ENCODE measurements at places on chromosomes 12 and 14.

GRCh38 chr14:75800792-75801191 lies 139.7 kb downstream of the TTLL5 start:
- no peak for DNase-seq

GRCh38 chr12:23954332-23954731 lies 4.9 kb upstream of the SOX5 start:
- DNase-seq = no peak

DNA sequence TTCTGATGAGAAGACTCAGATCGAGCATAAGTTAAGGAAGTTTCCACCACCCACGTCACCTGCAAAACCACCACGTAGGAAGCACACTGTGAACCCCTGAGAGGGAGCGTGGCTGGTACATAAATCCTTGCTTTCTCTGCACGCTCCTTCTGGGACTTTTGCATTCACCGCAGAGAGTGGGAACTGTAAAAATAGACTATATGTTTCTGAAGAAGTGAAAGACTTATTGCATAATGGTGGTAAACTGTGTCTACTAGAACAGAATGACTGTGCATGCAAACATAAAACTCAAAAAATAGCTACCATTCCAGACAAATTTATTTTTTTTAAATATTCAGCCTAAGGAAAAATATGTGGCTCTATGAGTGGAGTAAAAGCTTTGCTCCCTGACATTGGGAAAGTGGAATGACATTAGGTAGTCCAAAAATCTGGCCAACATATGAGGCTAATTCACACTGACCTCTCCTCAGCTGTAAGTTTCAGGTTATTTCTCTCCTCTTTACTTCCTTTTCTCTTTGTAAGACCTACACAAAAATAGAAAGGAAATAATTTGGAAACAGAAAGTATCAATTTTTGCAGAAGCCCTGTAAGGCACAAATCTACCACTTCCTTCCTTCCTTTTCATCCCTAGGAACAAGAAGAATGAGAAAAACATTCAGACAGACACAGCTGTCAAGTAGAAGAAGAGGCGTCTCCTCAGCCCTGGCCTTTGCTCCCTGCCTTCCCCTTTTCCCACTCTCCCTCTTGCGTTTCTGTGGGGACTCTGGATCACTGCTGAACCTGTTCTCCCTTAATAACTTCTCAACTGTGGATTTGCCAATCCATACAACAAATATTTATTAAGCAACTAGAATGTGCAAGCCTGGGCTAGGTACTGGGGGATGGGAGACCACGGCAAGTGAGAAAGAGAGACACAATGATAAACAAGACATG lies 264.3 kb upstream of the FOXN3 start:
- no peak for DNase-seq

- DNase-seq = no peak
Measured at GRCh38 chr12:80848858-80849257, 88.9 kb downstream of the LIN7A start.

DNA sequence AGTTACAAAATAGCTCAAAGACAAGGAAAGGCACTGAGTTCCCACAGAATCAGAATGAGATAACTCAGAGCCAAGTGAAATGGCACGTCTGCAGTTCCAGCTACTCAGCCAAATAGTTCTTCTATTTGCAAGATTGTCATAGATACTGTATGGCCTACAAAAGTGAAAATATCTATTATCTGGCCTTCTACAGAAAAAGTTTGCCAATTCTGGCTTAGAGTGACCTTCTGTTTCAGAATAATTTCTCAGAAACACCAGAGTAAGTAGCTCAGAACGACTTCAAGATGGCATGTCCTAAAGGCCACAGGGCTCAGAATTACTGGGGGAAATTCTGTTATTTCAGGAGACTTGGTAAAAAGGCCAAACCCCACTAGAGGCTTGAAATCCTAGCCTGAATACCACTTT lies 10.7 kb upstream of the RTRAF start:
- no peak for DNase-seq

- DNase-seq = no peak
Measured at GRCh38 chr14:21579976-21580375, at the start of gene OR10G3. Gene OR10G3 (minus strand): TSS chr14:21580076. CDS start chr14:21570744, 9,332 bp downstream.

DNA sequence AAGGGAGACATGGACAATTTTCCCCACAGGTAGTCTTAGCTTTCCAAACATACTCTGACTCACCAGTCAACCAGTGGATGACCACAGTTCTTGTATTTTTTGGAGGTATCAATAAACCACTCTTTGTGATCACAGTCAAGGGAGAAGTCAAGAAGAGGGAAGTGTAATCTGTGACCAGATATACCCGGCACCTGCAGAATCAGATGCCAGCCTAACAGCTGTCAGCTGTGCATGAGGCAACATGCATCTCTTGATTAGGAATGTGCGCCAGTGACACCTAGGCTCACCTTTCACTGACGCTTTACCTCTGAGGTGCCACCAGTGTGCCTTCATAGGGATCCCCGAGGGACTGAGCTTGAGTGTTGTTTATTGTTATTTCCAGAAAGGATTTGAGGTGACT lies 20.0 kb downstream of the PROX2 start:
- DNase-seq = no peak

DNA sequence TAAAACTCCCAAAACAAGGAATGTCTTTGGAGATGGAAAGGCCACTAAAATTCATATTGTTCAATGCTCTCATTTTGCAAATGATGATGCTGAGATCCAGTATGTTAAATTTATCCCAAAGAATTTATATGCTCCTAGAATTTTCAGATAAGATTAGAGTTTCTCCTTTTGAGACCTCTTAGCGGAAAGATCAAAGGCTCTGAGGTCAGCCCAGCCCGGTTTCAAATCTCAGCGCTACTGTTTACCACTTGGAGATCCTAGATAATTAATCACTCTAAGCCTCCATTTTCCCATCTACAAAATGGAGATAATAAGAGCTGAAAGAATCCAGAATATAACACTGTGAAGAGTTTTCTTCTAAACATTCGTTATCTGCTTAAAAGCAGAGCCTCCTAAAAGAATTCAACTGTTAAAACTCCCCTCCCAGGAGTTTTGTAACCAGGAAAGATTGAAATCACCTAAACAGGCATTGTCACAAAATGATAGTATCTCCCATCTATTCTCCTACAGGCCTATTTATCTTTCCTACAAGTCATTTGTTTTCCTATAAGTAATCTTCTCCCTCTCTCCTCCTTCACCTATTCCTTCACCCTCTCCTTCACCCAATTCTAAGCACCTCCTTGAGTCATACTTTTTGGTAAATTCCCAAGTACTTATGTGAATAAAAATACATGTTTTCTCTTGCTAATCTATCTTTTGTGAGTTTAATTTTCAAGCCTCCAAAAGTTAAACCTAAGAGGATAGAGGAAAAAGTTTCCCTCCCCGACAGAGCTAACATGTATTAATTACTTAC lies 16.7 kb downstream of the DUSP6 start:
- no peak for DNase-seq
